ENCODE measurements at places on chromosomes 6 and 20.
A peak's percentile ranks its signal among the peaks of the same experiment; 100 is the strongest.

DNA sequence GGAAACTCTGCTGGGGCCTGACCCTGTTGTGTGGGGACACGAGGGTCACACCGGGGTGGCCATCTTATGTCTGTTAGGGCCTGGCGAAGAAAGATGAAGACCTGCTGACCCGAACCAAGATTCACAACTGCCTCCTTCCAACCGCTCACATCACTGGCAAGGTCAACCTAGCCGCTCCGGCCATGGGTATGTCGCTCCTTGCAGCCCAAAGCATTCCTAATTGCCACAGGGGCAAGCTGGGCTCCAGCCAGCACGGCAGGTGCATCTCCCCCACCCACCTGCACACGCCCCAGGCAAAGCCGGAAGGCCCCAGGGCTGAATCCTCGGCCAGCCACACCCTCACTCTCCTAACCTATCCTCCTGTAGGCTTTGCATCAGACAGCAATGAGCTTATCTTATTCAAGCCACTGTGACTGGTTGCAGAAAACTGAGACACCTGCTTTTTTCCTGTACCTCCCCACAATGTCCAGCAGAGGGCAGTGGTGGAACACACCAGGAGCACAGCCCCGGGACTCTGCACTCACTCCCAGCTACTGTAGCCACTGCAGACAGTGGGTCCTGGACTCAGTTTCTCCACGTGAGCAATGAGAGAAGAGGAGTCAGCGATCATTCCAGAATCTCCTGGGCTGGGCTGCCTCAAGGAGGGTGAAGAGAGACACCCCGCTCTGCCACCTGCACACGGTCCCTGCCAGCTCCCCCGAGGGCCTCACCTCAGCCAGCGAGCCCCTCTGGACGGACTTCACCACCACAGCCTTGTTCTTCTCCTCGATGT lies 170.2 kb downstream of the PREX1 start:
- DNase-seq = peak; percentile 24

GRCh38 chr6:2765896-2766766 lies 938 bp downstream of the WRNIP1 start:
- peak; percentile 27 for DNase-seq

GRCh38 chr6:90044833-90045381 lies 150.6 kb downstream of the GJA10 start:
- no peak for DNase-seq

- DNase-seq = no peak
Observed at GRCh38 chr6:73927421-73927820, 231.4 kb downstream of the CD109 start.

DNA sequence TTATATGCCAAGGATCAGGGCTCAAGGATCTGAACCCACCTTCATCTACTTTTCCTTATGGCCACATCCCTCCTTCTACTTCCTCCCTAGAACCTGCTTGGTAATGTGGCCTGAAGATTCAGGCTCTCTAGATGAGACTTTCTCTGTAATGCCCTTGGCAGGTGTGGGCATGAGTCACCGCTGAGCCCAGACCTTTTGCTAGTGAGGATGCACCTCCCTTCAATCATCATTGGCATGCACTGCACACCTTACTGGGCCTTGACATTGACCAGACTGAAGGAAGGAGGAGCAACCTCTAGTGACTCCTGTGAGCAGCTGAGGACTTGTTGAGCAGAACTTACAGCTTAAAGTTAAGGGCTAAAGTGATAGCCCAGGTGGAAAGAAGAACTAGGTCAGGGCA lies 405.3 kb downstream of the MAFB start:
- no peak for DNase-seq

DNA sequence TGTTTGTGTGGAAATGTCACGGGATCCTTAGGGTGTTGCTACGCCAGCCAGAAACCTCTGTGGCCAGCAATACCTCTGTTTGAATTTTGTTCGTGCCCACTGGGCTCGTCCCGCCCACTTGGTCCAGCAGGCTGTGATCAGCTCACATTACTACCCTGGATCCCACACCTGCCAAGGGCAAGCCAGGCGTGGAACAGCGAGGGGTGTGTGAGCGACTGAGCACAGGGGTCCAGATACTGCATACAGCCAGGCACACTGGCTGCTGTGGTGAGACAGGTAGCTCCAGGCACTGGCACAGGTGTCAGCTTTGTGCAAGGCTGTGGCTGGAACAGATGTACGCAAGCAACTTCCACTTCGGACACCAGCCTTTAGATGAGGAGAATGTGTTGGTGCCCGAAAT lies 718.9 kb downstream of the EPHA7 start:
- no peak for DNase-seq

- no peak for DNase-seq
Observed at GRCh38 chr6:195861-196360, 96.4 kb upstream of the DUSP22 start.

DNA sequence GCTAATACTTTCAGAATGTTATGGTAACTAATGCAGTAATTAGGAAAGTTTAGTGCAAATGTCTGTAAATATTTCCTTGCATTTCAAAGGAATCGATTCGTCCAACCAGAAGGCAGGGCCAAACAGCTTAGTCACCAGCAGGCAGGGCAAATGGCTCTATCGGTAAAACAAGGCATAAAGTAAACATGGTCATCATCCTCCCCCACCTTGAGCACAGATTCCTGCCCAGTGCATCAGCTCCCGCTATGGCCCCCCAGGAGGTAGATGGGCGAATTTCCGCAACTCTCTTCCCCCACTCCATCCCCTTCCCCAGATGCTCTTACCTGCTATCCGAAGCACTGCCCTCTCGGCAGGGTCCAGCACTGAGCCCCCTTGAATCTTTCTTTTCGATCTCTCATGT lies 103.8 kb upstream of the BEND6 start:
- DNase-seq = no peak

DNA sequence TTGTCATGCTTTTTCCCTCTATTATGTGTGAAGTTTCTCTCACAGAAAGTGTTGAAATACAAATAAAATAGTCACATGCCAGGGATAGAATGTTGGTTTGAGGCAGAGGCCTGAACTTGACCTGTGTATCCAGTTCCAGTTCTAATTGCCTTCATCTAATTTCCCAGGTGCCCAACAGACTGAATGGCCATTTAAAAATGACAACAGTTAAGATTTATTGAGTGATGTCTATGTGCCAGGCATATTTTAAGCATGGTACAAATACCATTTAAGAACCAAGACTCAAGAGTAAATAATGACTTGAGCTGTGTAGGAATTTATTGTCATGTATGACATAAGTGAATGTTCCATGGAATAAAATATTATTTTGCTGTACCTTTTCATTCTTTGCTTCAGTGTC lies 87.6 kb upstream of the EMILIN3 start:
- DNase-seq = no peak
